ENCODE measurements at places on chromosomes 3 and 15.
A peak's percentile ranks its signal among the peaks of the same experiment; 100 is the strongest.

GRCh38 chr3:4845882-4846281 lies 133.4 kb upstream of the BHLHE40 start:
- DNase-seq = no peak

DNA sequence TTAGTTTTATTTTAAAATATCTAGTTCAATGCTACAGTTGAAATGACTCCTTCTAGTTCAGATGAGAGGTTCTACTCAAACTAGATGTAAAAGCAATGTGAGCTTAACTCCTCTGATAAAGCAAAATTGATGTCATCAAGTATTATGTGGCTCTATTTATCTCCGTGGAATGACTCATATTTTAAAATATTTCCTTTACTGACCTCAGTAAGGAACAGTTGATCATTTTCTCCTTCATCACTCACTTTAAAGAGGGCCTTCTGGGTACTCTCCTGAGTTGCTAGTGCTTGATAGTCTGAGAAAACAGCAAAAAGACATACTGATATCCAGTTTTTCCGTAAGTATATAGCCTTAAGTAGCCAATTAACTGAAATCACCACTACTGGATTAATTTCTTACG lies 1099.3 kb downstream of the ROBO2 start:
- no peak for DNase-seq

GRCh38 chr3:95718168-95718567 lies 1096.2 kb upstream of the EPHA6 start:
- DNase-seq = no peak

GRCh38 chr15:90190606-90191343 lies 10.4 kb upstream of the SEMA4B start:
- no peak for DNase-seq

GRCh38 chr3:183287301-183287971 lies 34.4 kb downstream of the B3GNT5 start:
- peak; percentile 82 for DNase-seq

GRCh38 chr3:53773611-53774368 lies 72.4 kb downstream of the CHDH start:
- DNase-seq = no peak

DNA sequence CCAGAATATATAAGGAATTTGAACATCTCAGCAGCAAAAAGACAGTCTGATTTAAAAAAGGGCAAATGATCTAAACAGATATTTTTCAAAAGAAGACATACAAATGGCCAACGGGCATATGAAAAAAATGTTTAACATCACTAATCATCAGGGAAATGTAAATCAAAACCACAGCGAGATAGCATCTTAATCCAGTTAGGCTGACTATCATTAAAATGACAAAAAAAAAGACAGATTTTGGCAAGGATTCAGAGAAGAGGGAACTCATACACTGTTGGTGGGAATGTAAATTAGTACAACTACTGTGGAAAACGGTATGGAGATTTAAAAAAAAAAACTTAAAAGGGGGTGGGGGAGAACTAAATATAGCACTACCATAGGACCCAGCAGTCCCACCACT lies 47.9 kb downstream of the RNF13 start:
- no peak for DNase-seq

GRCh38 chr15:71201477-71201876 lies 86.2 kb downstream of the THSD4 start:
- DNase-seq = no peak

DNA sequence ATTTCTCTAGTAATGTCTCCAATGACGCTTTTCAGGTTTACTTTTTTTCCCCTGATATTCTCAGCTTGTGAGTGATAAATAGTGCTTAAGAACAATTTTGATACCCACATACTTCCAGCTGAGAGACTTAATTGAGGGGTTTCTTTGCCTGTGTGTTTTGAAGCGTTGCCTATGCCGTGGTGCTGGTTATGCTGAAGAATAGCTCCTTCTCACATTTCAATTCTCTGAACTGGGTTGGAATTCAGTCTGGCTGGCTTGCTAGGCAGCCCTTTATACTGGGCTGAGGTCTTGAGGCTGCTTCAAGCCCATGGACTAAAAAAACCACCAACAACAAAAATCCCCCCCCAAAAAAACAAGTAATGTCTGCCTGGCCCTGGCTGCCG lies 87.4 kb downstream of the CHST2 start:
- no peak for DNase-seq

DNA sequence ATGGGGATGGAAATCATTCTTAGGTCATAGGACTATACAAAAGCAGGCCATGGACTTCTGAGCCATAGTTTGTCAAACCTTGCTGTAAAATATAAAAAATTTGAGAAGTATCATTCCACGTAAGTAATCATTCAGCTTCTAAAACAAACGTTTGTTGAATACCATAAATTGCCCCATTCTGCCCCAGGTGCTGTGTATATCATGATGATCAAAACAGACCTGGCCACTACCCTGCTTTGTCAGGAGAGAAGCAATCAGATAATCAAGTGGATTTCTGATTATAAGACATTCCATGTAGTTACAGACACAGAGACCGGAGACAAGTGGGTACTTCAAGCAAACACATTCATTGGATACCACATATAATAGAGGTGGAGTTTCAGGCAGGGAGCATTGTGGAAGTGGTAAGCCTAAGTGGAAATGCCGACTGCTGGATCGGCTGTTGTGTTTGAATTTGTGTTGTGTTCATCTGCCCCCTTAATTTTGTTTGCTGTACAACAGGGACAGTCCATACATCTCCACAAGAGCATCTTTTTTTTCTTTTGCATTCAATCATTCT lies 61.7 kb downstream of the TGFBR2 start:
- no peak for DNase-seq

GRCh38 chr3:21599890-21600289 lies 151.1 kb downstream of the ZNF385D start:
- DNase-seq = no peak
